G401 (cell line): ENCODE measurements at places on chromosomes 1 and 21. TPM values are rescaled to one million over a fixed set of nuclear protein-coding genes. Genes with fewer than 3 reads are reported as not detected.

- DNase-seq = no peak
These were observed 30.2 kb upstream of the TRAF5 start for GRCh38 chr1:211296396-211296795.

The DR1 gene
- 53.4 and 68.5 TPM in 2 replicates for total RNA-seq

The YIPF1 gene
- total RNA-seq = 15.3 and 29.1 TPM in 2 replicates

The FLG2 gene
- not detected in 2 replicates for total RNA-seq

DNA sequence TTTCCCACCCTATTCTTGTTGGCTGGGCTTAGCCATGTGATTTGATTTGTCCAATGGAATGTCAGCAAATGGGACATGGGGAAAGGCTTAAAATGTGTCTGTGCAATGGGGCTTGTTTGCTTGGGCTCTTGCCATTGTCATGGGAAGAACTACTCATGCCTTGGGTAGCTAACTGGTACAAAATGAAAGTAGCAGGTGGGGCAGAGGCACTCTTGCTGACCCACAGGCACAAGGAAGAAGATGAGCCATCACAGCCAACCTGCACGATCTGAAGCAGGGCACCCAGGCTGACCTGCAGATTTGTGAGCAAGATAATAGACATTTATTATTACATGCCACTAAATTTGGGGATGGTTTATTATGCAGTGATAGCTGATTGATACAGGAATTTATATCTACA lies 305.9 kb upstream of the CAMK1G start:
- no peak for DNase-seq

The HCRTR1 gene
- 2.0 and 4.2 TPM in 2 replicates for total RNA-seq

DNA sequence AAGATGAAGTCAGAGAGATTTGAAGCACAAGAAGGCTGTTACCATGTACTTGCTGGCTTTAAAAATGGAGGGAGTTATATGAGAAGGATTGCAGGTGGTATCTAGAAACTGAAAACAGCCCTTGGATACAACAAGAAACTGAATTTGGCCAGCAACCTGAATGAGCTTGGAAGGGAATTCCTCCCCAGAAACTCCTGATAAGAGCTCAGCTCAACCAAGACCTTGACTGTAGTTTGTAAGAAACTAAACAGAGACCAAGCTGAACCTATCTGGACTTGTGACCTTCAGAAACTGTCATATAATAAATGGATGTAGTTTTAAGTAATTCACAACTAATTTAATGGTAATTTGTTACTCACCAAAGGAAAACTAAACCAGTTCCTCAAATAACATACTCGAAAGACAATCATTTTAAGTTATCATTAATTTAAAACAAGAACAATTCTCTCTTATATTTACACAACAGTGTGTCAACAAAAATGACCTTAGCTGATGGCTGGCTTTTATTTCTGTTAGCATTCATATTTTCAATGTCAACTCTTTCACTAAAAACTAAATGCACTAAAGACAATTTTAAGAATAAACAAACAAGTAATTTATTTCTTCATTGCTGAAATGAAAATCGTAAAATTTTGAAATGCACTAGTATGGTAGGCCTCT lies 1218.4 kb upstream of the TMPRSS15 start:
- DNase-seq = no peak

DNA sequence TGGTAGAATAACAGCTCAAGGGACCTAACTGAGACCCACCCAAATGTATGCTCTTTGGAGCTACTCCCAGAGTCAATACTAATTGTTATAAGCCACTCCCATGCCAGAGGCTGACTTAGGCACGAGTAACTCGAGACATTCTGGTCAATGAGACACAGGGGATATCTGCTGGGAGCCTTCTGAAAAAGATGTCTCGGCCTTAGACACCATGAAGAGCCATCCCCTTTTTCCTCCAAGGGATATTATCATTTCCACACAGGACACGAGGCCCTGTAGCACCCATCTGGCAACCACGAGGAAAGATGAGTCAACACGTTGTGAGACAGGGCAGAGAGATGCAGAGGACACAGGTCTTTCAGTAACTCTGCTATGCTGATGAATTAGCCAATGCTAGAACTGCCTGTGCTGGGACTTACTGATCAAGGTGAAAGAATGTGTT lies 30.7 kb downstream of the ITPKB start:
- DNase-seq = peak; percentile 29

- DNase-seq = no peak
These were observed 2.5 kb downstream of the ADCY10 start for GRCh38 chr1:167911413-167911812.

DNA sequence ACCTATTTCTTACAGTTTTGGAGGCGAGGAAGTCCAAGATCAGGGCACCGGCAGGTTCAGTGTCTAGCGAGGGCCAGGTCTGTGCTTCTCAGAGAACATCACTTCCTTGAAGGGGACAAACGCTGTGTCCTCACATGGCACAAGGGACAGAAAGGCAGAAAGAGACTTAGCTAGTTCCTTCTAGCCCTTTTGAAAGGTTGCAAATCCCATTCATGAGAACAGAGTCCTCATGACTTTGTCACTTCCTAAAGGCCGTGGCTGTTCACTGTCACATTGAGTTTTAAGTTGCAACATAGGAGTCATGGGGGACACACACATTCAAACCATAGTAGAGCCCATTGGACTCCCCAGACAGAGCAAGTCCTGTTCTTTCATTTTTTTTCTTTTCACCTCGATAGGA lies 27.4 kb downstream of the PER3 start:
- no peak for DNase-seq

GRCh38 chr1:61670016-61670415 lies 54.9 kb downstream of the TM2D1 start:
- no peak for DNase-seq

DNA sequence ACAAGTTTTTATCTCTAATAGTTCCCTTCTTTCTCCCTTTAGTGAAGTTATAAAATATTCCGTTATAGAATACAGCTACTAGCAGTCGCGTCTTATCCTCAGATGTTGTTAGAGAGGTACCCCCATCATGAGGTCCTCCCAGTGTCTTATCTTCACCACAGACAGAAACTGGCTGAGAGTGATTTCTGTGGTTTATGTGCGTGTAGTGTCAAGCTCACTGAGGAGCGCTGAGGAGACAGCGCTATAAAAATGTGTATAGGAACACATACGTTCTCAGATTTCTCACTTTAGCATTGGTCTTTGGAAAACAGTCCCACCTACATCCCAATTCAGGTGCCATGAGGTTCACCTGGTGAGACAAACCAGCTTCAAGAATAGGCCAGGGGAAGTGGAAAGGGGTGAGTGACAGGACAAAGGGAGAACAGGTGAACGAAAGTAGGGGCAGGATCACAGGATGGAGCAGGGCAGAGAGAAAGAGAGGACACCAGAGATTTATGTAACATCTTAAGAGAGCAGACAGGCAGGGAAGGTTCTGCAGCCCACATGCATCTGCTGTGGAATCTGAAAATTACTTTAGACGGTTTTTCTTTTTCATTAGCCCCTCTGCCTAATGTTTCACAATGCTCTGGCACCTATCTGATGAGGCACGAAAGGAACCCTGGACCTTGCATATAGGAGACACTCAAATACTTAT lies 2.7 kb upstream of the PLEKHO1 start:
- peak; percentile 34 for DNase-seq

The SCAF4 gene
- 2.1 and 4.1 TPM in 2 replicates for total RNA-seq

GRCh38 chr1:2373551-2374251 lies 17.7 kb downstream of the MORN1 start:
- no peak for DNase-seq

DNA sequence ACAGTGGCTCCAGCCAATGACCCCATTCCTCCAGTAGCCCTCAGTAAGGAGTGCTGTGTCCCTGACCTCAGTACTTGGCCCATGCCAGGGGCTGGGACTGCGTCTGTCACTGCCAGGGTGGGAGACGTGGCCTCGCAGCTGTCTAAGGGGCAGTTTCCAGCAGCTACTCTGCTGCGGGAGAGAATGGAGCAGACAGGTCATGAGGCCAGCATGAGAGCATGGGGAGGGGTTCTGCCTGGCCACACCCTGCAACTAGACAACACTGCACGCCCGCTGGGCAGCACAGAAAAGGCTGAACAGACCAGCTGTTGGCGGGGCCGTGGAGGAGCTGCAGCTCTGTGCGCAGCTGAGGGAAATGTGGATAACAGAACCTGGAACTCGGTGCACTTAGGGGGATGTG lies 91.6 kb upstream of the COL6A1 start:
- DNase-seq = no peak

- DNase-seq = no peak
These were observed 15.6 kb downstream of the ZMPSTE24 start for GRCh38 chr1:40273547-40274166.

The FMO2 gene
- 0.14 and 0.25 TPM in 2 replicates for total RNA-seq

- no peak for DNase-seq
These were observed 69.3 kb downstream of the RPS6KC1 start for GRCh38 chr1:213120386-213120785.

DNA sequence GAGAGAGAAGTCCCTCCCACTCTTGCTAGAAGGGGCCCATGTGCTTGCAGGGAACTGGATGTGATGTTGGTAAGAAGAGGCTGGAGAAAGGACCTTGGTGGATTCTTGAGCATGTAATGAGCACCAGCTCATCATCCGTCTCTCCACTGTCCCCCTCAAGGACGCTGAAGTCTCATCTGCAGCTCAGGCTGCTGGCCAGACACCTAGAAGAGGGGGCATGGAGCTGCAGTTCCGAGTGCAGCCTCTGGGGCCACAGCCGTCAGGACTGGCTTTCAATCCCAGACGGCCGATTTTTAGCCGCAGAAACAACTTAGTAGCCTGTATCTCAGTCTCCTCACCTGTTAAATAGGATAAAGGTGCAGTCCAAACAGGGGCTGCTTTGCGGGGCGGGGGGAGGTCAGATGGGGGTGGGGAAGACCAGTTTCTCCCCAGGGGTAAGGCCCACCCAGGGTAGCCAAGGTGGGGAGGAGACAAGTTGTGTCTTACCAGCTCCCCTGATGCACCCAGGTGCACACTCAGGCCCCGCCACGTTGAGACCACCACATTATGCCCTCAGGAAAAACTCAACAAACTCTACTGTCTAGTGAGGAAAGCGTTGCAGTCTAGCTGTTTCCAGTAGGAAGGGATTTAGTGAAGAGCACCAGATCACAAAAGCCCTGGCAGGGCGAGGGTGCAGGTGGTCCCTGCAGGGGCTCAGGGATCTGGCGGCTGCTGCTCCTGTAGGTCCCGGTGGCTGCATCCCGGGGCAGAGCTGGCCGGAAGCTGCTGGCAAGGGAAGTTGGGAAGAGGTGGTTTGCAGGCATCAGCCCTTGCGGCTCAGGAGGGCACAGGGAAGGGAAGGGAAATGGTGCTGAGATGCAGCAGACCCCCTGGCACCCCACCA lies 29.5 kb downstream of the LDLRAP1 start:
- DNase-seq = peak; percentile 79

DNA sequence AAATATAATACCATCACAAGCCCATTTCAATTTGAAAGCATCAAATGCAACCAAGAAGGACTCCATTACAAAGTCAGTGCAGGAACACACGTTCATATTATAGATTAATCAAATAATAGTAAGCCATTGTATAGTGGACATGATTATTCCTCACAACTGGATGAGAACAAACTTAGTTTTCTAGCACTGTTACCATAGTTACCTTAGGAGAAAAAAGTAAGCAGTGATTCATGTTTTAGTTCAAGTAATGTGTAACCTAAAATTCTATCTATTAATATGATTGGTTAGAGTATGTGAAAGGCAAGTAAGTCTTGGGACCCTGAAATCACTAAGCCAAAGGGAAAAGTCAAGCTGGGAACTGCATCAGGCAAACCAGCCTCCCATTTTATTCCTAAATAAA lies 15.2 kb downstream of the SSX2IP start:
- no peak for DNase-seq

DNA sequence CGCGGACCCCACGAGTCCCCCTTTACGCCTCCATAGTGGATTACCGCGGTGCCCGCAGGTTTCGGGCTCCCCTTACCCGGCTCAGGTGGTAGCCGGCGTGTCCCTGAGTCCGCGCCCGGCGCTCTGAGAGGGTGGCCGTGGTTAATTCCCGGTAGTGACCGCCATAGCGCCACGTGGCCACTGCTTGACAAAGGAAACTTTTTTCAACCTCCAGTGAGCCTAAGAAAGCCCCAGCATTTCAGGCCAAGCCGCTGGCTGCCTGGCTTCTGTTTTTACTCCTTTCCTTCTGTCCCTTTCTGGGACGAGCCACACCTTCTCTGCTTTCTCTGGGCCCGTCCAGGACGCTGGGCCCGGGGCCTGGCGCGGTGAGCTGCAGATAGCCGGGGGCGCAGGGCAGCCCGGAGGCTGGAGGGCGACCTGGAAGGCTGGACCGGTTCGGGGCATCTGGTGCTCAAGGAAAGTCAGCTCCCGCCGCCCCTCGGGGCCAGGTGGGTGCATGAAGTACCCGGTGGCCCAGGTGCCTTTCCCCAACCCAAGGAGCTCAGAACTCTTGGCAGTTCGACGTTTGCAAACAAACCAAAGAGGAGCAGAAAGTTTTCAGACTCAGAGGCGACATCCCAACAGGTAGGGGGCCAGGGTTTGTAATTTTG lies 540 bp upstream of the C1orf198 start:
- peak; percentile 41 for DNase-seq
